ENCODE measurements at places on chromosomes 2 and 18. TPM values are rescaled to one million over a fixed set of nuclear protein-coding genes. Genes with fewer than 3 reads are reported as not detected.

DLGAP1 gene
- 27.5 TPM for total RNA-seq

DSEL gene
- total RNA-seq: 1.4 TPM

TUBB8B gene
- total RNA-seq: 0.69 TPM

FAM124B gene
- not detected for total RNA-seq

ADD2 gene
- 5.2 TPM for total RNA-seq

GRCh38 chr2:26462511-26463243 lies 15.2 kb downstream of the OTOF start:
- DNase-seq: peak; percentile 79

DNA sequence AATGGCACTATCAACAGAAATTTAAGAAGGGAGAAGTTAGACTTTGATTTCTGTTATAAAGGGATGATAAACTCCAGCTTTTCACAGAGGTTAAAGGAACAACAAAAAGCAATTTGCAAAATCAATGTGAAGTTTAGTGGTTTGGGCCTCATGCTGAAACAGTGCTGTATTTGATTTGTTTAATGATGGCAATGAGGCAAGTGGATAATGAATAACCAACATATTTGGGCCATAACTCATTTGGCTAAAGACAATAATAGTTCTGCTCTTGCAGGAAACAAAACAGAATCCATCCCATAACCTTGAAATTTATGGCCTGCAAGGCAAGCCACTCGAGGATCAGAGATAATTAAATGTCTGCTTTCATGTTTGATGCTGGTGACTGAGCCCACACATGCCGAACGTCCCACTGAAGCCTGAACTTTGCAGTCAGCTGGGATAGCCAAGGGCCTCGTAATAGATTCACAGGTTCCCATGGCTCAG lies 56.5 kb downstream of the TPGS2 start:
- DNase-seq: no peak

DNA sequence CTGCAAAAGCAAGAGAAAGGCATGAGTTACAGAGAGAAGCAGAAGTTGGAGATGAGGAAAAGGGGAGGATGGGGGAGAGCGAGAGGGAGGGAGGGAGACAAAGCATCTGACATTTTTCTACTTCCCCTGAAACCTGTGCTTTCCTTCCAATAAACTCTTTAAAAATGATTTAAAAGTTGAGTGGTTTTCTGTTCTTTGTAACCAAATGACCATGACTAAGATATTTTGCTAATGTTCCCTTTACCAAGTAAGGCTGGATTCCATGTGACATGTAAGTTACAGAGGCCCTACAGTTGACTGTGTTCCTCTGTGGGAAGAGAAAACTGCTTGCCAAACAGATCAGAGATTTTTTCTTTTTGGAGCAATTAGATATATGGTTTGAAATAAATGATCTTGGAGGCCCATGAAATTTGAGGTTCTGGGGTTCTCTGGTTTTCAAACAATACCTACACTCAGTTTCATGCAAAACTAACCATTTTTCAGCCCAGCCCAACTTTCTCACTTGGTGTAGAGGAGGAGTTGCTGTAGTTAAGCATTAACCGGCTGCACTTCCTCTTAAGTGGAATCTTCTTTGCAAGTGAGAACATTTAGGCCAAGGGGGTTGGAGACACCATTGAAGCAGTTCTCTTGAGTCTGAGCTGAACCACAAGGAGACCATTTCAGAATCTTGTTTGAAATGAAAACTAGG lies 34.5 kb downstream of the INSIG2 start:
- DNase-seq: no peak

- peak; percentile 1 for DNase-seq
Measured at GRCh38 chr18:68714366-68714711, 569 bp downstream of the TMX3 start.

GRCh38 chr18:63603772-63604171 lies 16.6 kb downstream of the SERPINB13 start:
- no peak for DNase-seq

GRCh38 chr2:54330162-54330925 lies 74.3 kb upstream of the TSPYL6 start:
- DNase-seq: peak; percentile 98

GRCh38 chr2:4214444-4215205 lies 511.2 kb downstream of the DCDC2C start:
- DNase-seq: no peak

DNA sequence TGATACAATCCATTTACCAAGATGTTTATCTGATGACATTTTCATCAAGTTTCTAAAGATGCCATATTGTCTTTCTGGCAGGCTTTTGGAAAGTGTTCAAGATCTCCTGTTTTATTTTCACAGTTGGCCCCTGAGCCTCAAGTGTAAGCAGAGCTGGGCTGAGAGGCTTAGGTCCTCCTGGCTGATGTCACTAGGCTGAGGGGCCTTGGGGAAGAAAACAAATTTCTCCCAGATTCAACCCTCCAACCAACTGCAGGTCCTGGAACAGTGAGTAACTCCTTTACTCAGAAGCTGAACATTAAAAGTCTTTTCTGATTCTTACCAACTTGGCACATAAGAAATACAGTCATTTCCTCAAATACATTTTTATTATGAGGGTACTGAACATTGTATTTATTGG lies 14.9 kb upstream of the IL1RL1 start:
- no peak for DNase-seq

DNA sequence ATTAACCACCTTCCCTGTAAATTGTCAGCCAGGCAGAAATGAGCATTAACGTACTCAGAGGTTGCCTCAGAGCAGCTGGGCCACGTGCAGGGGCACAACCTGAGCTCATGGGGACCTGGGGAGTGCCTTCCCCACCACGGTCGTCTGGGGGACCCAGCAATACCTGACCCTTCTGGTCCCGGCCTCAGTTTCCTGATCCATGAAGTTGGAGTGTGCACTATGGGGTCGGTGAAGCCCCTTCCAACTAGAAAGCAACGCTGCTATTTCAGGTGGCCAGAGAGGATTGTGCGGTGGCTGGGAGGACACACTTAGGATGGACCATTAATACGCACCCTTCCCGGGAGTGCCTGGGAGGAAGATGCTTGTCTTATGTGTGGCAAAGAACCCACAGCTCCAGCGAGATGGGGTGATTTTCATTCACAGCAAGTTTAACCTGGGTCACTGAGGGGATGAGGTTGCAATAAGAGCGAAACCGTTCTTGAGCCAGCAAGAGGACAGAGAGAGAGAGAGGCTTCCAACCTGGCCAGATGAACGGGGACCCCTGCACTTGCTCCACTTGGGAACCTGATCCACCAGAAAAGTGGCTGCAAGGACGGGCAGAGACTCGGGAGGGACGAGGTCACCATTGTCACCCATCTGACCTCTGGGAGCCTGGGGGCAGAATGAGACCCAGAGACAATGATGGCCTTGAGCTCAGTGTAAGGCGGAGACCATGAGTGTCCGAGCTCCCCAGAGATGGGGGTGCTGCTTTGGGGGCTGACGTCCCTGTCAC lies 36.2 kb downstream of the NGEF start:
- DNase-seq: no peak

DNA sequence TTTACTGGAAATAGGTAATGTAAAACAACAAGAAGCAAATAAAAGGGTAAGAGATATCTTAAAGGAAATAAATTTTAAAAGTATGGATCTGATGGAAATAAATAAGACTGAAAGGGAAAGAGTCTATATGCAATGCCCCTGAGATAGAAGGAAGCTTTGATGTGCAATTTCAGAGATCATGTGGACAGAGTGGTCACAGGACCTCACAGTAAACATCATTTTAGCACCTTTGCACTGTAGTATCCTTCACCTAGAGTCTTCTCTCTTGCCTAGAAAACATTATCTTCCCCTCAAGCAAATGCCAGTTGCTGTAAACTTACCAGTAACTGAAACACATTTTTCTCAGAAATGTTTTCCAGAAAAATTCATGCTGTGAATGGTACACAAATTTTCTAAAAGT lies 1621.3 kb upstream of the TMEFF2 start:
- no peak for DNase-seq

- no peak for DNase-seq
Measured at GRCh38 chr2:192953116-192953515, 758.4 kb upstream of the TMEFF2 start.

DNA sequence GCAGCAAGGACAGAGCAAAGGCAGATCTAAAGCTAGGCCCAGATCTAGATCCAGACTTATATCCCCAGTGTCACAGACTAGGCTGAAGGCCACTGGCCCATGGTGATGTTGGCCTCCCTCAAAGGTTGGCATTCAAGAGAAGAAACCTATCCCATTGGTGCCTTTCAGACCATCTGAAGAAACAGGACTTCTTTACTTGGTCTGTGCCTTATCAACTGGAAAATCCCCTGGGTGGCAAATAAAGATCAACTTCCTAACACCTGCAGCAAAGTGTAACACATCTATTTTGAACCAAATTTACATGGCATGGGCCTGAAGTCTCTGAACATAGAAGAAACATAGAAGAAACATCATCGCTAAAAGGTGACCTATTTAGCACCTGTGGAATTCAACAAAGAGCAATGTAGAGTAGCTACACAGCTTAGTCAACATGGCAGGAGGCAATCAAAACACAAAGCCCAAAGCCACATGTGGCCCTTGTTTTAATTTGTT lies 35.8 kb downstream of the METTL4 start:
- DNase-seq: no peak

- no peak for DNase-seq
Measured at GRCh38 chr2:205297368-205297767, 384.9 kb upstream of the NRP2 start.

DNA sequence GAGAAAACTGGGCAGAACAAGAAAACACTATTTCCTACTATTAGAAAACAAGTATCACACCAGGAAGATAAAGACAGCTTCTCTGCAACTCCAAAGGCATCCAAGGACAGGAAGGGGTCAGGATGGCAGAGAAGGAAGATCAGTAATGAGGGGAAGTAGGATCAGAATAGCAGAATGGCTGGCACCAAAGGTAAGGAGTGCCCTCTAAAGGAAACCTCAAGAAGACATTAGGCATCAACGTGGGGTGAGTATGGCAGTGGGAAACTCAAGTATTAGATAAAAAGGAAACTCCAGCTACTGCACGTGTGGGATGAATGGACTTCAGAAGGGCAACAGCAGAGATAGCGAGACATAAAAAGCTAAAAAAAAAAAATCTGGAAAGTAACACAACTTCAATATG lies 25.9 kb downstream of the HDLBP start:
- peak; percentile 35 for DNase-seq

GRCh38 chr2:184004948-184005672 lies 593.2 kb upstream of the ZNF804A start:
- no peak for DNase-seq

GRCh38 chr18:74856928-74857327 lies 259.3 kb downstream of the ZNF407 start:
- no peak for DNase-seq

GRCh38 chr2:27832396-27832795 lies 57.8 kb downstream of the RBKS start:
- DNase-seq: no peak

DNA sequence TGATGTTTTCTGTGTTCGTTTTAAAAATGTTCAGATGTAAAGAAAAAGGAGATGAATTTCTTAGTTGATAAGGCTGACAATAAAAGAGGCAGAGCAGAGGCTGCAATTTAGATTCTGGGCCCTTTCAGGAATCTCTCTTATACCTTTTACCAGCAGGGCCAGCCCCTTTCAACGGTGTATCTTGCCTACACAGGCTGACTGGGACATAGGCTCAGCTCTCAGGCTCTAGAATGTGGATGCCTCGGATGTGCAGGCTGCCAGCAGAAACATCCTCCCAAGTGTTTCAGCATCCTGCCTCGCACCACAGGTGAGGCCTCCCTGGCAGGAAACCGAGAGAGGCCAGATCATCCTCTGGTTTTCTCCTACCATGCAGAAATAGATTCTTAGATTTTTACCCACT lies 3.4 kb downstream of the C2orf80 start:
- DNase-seq: no peak

- DNase-seq: no peak
Measured at GRCh38 chr18:50072146-50072545, 122.8 kb downstream of the MYO5B start.

DNA sequence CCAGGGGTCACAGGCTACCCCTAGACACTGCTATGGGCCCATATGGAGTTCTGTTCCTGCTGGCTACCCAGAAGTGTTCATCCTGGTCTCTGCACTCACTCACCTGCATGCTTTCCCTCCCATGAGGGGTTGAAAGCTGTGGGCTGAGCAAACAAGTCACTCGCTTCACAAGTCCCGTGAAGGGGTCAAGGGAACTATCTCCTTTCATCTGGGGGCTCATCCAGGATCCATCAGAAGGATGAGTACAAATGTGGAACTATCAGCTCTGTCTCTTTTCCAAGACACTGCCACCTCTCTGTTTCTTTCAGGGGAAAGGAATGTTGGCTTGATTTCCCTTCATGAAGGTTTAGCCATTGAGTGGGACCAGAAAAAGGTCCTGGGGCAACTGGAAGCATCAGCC lies 21.7 kb downstream of the SULT1C4 start:
- no peak for DNase-seq

- peak; percentile 23 for DNase-seq
Measured at GRCh38 chr2:157793053-157793612, 83.0 kb downstream of the ACVR1 start.

- DNase-seq: no peak
Measured at GRCh38 chr2:109188898-109189297, 59.9 kb downstream of the SH3RF3 start.

GRCh38 chr2:103401621-103402020 lies 639.8 kb downstream of the TMEM182 start:
- no peak for DNase-seq

DNA sequence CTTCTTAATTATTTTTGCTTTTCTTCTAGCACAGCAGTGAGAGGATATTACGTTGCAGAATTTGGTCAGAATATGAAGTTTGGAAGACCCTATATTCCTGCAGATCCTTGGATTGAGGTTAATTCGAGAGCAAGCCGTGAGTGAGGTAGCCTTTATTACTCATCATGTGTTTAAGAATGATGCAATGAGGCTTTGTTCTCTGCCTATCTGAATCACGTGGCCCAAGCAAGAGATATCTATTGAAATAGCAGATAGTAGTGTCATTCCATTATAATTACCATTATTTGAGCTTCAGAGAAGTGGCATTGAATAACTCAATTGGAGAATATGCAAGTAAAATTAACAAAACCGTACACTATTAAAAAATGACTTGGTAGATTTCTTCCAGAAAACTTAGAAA lies 641.1 kb downstream of the TMEM182 start:
- no peak for DNase-seq
